Iris pigment epithelial cell (primary cell): ENCODE measurements at places on chromosomes 12 and 14.

GRCh38 chr12:24997970-24998582, 49.2 kb upstream of the BCAT1 start:
- DNase-seq, result peak; percentile 93

GRCh38 chr12:7110661-7111060, 1.6 kb upstream of the C1RL start:
- no peak for DNase-seq

- DNase-seq, result peak; percentile 86
Observed at GRCh38 chr12:27595231-27595642, 71.2 kb downstream of the PPFIBP1 start.

GRCh38 chr12:93587611-93588010, 15.1 kb downstream of the SOCS2 start:
- no peak for DNase-seq

GRCh38 chr12:22312336-22312735, 22.2 kb downstream of the ST8SIA1 start:
- peak; percentile 12 for DNase-seq

- no peak for DNase-seq
Observed at GRCh38 chr14:59293935-59294661, 105.6 kb downstream of the DAAM1 start.

GRCh38 chr12:121366063-121366459, 13.8 kb upstream of the ANAPC5 start:
- no peak for DNase-seq

- DNase-seq, result peak; percentile 91
Observed at GRCh38 chr12:94707892-94708291, 57.5 kb upstream of the TMCC3 start.
